ENCODE measurements at places on chromosomes 2 and 18.

DNA sequence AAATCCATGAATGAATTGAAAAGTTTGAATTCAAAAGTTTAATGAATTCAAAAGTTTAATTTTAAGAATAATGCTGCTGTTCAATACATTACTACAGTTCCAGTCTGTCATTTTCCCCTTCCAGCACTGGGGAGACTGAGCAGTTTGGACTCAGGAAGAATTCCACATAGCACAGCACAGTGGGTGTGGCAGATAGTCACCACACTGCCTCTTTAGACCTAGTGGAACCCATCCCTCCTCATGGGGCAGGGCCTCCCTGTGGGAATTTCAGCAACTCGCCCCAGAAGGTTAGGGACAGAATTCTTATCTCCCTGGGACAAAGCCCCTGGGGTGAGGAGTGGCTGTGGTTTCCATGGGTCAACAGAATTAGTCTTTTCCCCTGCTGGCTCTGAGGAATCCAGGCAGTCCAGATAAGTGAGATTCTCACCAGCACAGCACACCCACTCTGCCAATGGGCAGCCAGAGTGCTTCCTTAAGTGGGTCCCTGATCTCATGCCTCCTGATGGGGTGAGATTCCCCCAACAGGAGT is 442.0 kb upstream of the SYT4 start:
- no peak for DNase-seq

GRCh38 chr2:46385786-46386577 is 88.8 kb downstream of the EPAS1 start:
- DNase-seq, result no peak

DNA sequence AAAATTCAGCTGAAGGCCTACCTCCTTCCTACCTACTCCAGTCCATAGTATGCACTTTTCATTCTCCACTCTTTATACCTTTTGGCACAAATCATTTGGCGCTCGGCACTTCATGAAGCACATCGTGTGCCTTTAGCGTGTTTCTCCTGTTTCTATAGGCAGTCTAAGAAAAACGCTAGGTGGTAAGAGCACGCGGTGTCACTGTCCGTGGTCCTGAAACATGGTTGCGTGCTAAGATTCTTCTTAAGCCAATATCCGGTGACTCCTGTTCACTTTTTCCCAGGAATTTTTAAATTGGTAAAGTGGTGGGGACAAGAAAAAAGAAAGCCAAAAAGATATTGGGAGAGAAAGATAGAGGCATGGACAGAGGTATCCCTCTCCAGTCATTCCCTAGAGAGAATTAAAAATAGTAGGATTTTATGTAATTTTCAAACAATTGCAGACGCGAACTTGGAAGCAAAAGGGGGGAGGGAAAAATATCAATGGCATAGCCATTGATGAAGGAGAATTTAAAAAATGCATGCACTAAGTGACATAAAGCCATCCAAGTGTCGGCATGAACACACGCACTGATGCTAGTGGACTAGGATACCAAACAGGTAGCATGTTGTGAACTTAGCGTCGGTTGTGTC is 1.4 kb upstream of the CTNNA2 start:
- no peak for DNase-seq

DNA sequence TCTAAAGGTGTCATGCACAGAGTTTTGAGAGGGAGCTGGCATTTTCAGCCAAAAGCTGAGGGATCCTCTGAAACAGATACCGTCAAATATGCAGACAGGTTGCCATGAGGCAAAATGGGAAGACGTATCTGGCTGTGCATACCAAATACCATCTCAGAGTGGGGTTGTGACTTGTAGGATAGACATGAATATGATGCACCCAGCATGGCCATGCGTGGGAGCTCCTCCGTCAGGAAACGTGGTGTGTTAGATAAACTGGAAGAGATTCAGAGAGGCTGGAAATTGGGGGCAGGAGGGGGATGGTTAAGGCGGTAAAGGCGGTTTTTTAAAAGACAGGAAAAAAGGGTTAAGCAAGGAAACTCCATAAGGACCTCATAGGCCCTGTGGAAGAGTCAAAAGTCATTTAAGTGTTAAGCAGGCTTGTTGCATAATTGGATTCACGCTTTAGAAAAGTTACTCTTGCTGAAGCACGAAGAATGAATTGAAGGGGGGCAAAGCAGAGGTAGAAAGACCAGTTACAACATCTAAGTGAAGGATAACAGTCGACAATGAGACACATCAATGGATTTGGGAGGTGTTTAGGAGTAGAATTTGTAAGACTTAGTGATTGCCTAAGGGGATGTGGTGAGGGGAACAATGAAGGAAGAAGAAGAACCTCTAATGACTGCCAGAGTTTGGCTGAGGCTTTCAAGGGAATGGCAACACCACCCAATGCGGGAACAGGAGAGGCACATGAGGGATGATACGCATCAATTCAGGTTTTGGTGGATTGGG is 139.6 kb upstream of the CTAGE1 start:
- DNase-seq, result no peak

DNA sequence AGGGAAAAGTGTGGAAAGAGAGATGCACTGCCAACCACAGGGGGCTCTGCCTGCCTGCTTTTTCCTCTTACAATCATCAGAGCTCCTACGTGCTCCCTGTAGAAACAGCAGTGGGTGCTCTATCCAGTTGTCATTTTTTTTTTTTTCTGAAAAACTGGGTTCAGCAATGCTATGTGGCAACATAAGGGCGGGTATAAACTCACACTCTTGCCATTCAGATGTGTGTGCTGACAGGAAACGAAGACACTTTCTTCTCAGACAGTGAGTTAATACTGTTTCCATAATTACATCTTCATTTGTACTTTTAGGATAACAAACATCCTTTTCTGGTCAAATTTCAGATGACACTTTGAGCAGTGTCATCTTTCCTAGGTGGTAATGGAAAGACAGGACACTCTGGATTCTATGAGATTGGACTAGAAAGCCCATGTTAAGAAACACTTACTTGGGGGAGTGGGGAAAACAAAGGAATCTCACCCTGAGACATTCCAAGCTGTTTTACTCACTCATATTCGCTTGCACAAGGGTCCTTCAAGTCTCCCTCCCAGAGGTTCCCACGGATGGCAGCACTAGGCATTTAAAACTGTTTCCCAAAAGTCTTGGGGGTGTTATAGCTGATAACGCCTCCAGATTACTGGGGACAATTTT is 41.3 kb downstream of the CCDC93 start:
- DNase-seq, result no peak

DNA sequence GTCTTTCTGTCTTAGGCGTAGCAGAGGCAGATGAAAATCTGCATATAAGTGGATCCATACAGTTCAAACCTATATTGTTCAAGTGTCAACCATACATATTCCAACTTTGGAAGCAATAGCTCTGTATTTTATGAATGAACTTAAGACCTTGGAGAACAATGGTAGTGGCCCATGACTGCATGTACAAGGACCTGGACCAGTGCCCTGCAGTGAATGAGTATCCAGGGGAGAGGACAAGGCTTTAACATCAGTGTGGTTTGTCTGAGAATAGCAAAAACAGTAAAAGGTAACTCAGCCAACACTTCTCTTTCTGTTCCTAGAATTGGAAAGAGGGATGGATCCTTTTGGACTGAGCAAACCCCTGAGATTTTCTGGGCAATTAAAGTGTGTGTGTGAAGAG is 230.8 kb upstream of the LINC00305 start:
- DNase-seq, result no peak

DNA sequence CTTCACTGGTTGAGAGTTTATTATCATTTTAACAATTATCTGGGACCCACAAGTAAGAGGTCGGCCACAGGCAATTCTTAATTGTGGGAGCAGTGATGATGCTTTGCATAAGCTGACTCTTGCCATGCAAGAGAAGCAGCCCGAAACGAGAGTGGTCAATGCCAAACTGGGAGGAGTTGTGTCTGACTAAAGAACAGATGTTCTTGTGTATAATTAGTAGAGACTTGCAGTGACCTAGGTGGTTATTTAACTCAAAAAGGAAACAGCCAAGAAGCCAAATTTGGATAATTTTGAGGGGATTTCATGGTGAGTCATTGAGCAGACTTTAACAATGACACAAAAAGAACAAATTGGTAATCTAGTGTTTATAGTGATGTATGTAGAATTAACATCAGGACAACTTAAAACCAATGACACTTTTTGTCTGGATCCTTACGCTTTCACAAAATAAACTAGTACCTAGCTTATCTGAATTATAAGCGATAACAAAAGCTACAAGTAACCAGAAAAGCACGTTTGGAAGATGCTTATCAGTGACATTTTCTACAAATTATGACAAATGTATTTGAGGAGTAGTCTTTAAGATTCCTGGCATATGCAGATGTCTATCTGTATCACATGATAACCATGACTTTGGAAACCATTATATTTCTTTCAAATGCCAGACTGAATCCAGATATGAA is 184.7 kb upstream of the DLGAP1 start:
- DNase-seq, result no peak

Data from bone marrow (tissue), 2 donors.